ENCODE measurements at places on chromosomes 13 and 19.

- no peak for DNase-seq
These were observed 108.9 kb downstream of the ZAR1L start for GRCh38 chr13:32206097-32206740.

- DNase-seq = no peak
These were observed at the start of gene AMH for GRCh38 chr19:2249010-2249866. Gene AMH, plus strand, starts transcription at chr19:2249323. Its CDS starts 10 bp downstream, at chr19:2249333.

- no peak for DNase-seq
These were observed 32.9 kb upstream of the IGSF23 start for GRCh38 chr19:44580366-44580895.

DNA sequence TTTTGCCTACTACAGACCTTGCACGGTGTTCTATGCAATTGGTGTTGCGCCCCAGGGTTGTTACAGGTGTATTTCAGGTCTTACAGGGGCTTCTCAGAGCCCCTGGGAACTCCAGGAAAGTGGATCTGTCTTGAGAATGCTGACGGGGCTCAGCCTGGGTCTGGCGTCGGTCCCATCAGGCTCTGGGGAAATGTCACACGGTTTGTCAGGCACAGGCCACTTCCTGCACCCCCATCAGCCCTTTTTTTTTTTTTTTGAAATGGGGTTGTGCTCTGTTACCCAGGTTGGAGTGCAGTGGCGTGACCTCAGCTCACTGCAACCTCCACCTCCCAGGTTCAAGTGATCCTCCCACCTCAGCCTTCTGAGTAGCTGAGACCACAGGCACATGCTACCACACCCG is 13.2 kb downstream of the CLEC4G start:
- no peak for DNase-seq

GRCh38 chr19:10768936-10769335 is 51.1 kb downstream of the DNM2 start:
- DNase-seq = no peak

- no peak for DNase-seq
These were observed 24.8 kb upstream of the ZNF254 start for GRCh38 chr19:24062190-24062589.

DNA sequence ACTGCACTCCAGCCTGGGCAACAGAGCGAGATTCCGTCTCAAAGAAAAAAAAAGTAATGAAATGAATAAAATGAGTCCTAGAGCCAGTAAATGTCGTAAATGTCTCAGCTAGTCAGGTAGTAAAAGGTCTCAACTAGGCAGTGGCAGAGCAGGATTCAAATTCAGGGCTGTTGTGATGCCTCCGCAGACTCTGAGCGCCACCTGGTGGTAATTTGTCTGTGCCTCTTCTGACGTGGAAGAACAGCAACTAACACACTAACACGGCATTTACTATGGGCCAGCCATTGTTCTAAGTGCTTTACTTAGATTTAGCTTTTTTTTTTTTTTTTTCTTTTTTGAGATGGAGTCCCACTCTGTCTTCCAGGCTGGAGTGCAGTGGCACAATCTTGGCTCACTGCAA is 30.2 kb downstream of the CYP2F1 start:
- peak; percentile 67 for DNase-seq

DNA sequence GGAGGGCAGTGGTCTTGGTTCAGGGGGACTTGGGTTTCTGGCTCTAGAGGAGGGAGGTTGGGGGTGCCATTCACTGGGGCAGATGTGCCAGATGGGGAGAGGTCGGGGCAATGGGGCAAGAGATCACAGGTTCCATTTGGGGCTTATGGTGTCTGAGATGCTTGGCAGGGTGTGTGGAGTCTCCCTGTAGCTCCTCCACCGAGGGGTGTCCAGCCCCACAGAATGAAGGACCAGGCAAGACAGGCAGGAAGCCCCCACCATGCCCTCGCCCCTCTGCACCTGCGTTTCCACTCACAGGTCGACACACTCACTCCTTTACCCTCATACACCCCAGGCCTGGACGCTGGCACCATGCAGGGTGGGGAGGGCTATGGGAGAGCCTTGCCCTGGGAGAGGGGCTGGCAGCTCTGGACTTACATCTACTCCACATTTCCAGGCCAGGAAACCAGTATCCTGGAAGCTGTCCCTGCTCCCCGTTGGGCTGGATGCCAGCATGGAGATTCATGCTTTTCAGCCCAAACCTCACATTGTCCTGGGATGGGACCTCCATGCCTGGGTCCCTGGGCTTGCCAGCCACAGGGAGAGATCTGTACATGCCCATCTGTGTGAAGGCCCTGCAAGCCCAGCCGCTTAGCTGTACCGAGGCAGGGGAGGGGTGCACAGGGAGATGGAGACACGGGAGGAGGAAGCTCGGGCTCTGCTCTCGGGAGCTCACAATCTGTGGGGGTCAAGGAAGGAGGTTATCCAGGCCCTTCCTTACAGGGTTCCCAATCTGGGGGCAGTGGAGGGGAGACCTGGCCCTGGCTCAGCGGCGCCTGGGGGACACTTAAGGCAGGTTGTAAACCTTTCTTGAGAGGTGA is 77.1 kb downstream of the CHST8 start:
- no peak for DNase-seq

GRCh38 chr19:41265395-41266153 is 1.4 kb downstream of the HNRNPUL1 start:
- DNase-seq = no peak

DNA sequence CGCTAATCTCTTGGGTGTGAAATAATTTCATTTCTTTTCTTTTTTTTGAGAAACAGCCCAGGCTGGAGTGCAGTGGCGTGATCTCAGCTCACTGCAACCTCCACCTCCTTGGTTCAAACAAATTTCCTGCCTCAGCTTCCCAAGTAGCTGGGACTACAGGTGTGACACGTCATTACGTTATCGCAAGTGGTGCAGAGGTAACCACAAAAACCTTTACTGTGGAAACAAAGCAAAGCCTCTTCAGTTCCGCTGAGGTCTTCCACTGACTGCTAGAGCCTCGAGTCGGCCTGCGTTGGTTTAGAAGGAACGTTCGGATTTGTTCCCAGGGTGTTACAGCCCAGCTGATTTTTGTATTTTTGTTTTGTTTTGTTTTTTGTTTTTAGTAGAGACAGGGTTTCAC is 2.0 kb upstream of the ZNF784 start:
- peak; percentile 67 for DNase-seq

GRCh38 chr13:109568339-109568818 is 218.0 kb downstream of the IRS2 start:
- DNase-seq = no peak

DNA sequence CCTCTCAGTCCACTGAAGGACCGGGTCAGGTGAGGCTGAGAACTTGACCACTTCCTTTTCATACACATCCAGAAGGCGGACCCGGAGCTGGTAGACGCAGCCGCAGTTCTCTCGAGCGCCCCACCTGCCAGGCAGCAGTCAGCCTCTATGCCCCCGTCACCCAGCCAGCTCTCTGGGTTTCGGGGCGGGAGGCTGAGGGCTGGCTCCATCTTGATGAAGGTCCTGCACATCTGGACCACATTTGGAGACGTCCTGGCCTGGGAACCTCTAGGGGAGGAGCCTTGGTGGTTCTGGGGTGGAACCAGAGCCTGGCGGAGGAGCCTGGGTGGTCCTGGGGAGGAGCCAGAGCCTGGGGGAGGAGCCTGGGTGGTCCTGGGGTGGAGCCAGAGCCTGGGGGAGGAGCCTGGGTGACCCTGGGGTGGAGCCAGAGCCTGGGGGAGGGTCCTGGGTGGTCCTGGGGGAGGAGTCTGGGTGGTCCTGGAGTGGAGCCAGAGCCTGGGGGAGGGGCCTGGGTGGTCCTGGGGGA is 14.3 kb downstream of the MRPS12 start:
- DNase-seq = no peak

DNA sequence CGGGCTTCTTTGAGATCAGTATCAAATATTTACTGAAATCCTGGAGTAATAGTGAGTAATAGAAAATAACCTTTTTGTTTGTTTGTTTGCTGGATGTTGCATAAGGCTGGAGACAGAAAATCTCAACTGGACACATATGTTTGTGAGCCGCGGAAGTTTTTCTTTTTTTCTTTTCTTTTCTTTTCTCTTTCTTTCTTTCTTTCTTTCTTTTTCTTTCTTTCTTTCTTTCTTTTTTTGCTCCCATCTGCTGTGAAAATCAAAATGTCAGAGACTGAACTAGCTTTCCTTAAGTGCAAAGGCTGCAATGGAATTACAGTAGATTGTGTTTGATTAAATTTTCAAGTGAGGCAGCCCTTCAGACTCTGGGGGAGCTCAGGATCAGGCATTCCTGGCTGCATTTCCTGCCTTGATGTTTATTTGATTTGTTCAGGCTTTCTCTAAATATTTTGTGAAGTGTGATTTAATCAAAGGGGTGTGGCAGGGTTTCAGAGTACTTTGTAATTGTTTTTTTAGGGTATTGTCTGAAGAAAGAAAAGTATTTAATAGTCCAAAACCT is 319 bp downstream of the FRY start:
- no peak for DNase-seq

DNA sequence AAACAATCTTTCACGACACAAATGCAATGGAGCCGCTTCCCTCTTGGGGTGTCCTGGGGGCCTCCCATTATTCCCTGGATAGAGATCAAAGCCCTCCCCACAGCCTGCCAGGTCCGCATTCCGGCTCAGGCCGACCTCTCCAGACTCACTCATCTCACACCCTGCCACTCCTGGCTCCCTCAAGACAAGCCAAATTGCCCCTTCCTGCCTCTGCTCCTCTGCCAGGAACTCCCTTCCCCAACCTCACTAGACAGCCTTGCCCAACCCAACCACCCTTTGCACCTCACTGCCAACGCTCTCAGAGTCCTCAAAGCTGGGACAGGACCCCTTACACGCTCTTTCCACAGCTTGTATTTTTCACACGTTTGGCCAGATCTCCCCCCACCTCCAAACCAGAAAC is 1.5 kb downstream of the ABHD17A start:
- DNase-seq = no peak

Measured in T-helper 22 cell (primary cell).